ENCODE measurements at places on chromosomes 13 and 19. TPM values are rescaled to one million over a fixed set of nuclear protein-coding genes. Genes with fewer than 3 reads are reported as not detected.

Gene RASL11A
- 2.8 TPM for total RNA-seq

DNA sequence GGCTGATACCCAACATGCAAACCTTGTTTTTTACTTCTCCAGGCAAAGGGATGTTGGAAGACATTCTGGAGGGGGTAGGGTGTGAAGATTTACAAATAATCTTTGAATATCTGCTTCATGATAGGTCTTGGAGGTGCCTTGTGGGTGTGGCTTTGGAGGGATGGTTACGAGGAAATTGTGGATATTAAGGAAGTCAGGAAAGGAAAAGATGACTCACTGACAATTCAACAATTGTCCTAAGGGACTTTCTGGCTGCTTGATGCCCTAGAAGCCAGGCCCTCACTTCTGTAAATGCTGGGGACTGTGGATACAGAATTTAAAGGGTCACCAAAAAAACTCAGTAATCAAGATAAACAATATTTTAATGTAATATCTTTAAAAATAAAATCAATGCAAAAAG, 37.4 kb upstream of the ZNF527 start:
- H3K36me3 ChIP-seq, result peaks cover 75% of the 10 kb centered on the region
- DNase-seq, result no peak
- H3K27me3 ChIP-seq, result no peaks in the 10 kb centered on the region
- H3K27ac ChIP-seq, result no peak overlapping the region
- H3K4me3 ChIP-seq, result no peak overlapping the region

- H3K27me3 ChIP-seq, result no peaks in the 10 kb centered on the region
- no peak overlapping the region for H3K27ac ChIP-seq
- DNase-seq, result no peak
Measured at GRCh38 chr19:3612901-3613741, 6.4 kb upstream of the TBXA2R start.

Gene LAIR1
- total RNA-seq, result 7.7 TPM

DNA sequence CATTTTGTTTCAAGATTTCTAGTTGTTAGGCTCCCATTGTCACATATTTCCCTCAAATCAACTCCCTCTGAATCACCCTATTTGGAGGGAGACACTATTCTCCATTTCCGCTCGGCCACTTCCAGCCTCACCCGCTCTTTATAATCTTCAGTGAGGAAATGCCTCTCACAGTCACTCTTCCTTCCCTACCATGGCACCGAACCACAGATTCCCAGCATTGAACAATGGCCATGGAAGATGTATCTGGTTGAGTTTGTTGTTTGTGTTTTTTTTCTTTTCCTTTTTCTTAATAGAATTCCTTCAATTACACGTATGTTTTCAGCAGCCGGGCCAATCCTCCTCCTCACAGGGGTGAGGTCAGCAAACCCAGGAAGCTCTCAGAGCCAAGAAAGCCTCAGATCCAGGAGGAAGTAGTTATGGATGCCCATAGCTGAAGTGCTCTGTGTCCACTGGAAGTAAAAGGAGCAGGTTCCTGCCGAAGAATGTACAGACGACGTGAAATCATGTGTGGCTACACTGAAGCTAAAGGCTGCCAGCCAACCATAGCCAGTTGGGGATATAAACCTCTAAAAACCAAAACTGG, 472.1 kb downstream of the FOXO1 start:
- peaks cover 2% of the 10 kb centered on the region for H3K36me3 ChIP-seq
- no peak overlapping the region for H3K4me3 ChIP-seq
- no peaks in the 10 kb centered on the region for H3K27me3 ChIP-seq
- H3K4me1 ChIP-seq, result peaks cover 34% of the 10 kb centered on the region

DNA sequence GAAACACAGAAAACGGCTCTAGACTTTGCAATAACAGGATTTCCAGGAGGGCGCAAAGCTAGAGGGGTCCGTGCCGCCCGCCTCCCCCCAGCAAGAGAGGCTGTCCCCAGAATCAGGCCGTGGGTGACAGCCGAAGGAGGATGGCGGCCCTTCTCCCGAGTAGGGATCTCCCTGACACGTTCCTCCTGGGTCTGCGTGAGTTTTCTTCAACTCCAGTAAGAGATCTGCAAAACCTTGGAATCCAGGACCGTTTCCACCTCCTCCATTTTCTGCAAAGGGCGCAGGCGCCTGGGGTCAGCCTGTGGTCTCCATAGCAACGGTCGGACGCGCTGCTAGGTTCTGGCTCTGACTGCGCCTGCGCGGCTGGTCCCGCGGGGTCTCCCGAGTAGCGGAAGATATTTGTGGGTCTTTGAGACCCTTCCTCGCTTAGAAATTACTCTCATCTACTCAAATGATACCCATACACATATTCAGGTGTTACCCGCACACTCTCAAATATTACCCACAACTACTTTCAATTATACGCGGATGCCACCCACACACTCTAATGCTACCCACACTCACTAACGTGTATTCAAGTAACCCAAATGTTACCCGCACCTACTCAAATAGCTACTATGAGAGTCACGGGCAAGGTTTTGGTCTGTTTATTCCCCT, 2.1 kb downstream of the PNMA8C start:
- peak; percentile 68 for DNase-seq
- H3K4me1 ChIP-seq, result peaks cover 27% of the 10 kb centered on the region
- peaks cover 64% of the 10 kb centered on the region for H3K27me3 ChIP-seq
- H3K27ac ChIP-seq, result no peak overlapping the region

Data from activated CD4-positive, alpha-beta T cell treated with anti-CD3 and anti-CD28 coated beads, Interleukin-2, amount 10 ng/mL, durations not matched to agents 24 days and 14 days (primary cell).